ENCODE measurements at places on chromosomes 6 and 20. TPM values are rescaled to one million over a fixed set of nuclear protein-coding genes. Genes with fewer than 3 reads are reported as not detected.

DNA sequence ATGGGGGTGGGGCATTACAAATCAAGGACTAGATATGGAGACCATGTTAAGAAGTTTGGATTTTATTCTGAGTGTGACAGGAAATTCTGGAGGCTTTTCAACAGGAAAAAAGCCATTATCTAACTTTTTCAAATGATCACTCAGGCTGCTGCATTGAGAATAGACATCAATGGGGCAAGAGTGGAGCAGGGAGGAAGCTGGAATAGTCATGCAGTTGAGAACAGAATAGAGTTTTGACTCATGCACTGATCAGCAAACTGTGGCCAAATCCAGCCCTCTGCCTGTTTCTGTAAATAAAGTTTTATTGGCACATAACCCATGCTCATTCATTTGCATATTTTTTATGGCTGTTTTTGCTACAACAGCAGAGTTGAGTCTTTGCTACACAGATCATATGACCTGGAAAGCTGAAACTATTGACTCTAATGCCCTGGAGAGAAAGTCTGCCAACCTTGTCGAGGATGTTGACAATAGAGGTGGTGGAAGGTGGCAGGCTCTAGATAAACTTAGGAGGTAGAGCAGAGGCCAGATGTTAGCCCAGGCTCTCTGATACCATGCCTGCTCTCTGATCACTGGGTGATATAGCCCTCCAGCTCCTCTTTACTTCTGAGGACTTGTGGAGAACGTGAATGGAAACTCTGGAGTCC is 441.8 kb downstream of the PTPRT start:
- no peak for DNase-seq

CENPW gene
- total RNA-seq: 43.3 TPM

HRH3 gene
- total RNA-seq: not detected

C6orf52 gene
- 3.0 TPM for total RNA-seq

GRCh38 chr20:56778765-56779195 is 149.7 kb downstream of the TFAP2C start:
- DNase-seq: no peak

DNA sequence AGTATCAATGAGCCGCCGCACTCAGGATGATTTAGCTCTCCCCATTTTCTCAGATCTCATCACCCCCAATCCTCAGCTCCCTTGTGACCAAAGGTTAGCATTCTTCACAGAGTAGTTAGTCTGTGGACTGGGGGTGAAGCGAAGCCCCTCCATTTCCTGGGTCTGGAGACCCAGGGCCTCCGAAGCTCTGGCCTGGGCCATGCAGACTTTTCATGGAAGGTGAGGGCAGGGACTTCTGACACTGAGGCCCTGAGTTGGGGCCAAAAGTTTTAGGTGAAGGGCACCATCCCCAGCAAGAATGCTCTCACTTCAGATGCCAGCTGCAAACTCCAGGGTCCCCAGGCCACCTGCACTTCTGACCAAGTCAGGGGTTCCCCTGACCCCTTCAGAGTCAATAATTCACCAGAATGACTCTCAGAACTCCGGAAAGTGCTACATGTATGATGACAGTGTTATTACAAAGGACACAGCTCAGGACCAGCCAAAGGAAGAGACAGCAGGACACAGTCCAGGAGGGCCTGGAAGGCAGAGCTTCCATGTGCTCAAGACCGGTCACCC is 65.7 kb upstream of the DUSP22 start:
- no peak for DNase-seq

DNA sequence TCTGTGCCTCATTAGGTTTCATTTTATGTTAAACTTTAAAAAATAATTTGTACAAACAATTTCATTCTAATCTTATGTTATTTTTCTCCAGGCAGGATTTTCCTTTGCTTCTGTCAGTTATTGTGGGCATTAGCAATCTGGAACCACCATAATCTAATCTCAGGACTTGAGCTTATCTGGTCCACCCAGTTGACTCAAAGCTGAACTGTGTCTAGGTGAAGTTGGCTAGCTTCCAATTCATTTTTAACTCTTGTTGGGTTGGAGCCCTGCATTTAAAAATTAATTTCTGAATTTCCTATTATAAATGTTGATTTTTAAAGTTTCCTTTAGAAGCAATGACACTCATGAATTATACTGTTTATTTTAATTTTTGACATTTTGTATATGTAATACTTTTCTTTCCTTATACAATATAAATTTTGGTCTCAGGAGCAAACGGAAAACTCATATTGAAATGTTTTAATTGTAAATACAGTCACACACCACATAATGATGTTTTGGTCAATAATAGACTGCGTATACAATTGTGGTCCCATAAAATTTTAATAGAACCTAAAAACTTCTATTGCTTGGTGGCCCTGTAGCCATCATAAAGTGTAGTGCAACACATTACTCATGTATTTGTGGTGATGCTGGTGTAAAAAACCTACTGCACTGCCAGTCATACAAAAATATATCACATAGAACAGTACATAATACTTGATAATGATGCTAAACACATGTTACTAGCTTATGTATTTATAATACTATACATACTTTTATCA is 121.3 kb downstream of the CLVS2 start:
- no peak for DNase-seq

GRCh38 chr20:20212675-20213096 is 155.2 kb upstream of the INSM1 start:
- DNase-seq: no peak

MCCD1 gene
- not detected for total RNA-seq

DEFB132 gene
- total RNA-seq: not detected

VSTM2L gene
- total RNA-seq: not detected

DNA sequence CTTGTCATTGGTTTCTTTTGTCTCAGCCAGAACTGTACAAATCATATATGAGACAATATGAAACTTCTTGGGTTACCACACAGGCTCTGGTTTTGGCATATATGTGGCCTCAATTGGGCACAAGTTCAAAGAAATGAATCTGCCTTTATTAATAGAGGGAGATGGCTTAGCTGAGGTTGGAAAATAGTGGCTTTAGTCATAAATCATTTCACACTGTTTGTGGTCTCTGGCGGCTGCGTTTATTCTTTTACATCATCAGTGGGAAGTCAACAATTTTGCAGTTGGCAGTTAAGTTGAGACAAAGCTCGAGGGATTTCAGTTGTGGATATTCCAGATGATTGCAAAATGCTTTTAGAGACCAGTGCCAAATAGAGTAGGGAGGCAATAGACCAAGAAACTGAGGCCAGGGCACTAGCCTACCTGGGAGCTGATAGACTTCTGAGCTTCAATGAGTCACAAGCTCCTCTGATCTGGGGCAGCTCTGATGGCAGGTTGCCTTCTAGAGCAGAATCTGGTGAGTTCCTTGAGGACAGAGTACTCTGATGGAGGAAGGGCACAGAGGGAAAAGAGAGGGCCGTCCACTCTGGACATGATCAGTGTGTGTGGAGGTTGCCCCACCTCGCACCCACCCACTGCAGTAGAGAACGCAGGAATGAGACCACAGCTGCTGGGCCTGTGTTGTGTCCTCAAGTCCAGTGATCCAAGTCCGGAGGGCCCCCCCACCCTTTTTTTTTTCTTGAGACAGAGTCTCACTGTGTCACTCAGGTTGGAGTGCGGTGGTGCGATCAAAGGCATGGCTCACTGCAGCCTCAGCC is 73.5 kb downstream of the ARMC2 start:
- no peak for DNase-seq

DNA sequence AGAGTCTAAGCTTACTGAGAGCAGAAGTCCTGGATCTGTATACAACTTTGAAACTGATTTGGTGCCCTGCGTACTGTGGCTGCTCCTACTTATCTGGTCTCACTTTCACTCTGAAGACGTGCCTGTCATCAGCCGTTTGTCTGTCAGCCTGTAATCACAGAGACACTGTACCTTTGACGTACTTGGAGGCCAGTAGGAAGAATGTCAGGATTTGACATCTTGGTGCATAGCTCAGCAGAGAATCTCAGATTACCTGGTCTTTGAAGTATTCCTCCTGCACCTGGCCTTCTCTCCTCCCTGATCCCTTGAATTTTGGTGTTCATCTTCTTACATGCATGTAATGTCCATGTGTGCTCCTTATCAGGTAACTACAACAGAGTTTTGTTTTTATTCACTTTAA is 37.7 kb downstream of the DSE start:
- no peak for DNase-seq

REV3L gene
- 23.0 TPM for total RNA-seq

- no peak for DNase-seq
Observed at GRCh38 chr6:81938014-81938856, 185.8 kb upstream of the TENT5A start.

DNA sequence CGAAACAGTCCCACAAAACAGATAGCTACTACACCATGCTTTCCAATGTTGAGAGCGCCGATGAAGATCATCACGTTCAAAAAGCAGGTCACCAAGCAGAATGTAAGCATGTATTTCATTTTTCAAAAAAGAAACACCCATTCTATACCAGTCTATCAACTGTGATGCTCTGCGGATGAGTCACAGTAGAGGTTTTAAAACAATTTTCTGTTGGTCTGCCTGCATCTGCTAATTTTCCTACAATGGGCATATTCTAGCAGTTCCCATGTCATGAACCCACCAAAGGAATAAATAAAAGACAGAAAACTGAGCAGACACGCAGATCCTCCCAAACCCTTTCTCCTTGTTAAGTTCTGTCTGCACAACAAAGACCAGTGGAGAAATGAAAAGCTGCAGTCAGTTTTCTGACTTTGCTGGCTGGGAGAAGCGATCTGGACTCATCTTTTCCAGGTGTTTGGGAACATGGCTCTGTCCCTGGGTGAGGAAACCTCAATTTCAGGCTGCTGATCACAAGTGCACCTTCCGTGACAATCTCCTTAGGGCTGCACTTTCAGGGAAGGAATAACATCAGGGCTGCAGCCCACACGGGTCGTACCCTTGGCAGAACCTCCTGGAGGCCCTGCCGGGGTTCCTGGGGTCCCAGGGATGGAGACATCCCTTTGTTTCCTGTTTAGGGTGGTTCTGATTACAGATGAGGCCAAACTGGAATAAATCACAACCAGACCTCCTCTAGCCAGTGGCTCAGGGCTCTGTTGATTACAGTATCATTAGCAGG is 200.1 kb downstream of the BMP7 start:
- no peak for DNase-seq

GRCh38 chr6:121395736-121396135 is 39.7 kb upstream of the GJA1 start:
- DNase-seq: no peak

GRCh38 chr6:18096423-18096822 is 26.1 kb downstream of the NHLRC1 start:
- DNase-seq: no peak

C6orf118 gene
- not detected for total RNA-seq

DNA sequence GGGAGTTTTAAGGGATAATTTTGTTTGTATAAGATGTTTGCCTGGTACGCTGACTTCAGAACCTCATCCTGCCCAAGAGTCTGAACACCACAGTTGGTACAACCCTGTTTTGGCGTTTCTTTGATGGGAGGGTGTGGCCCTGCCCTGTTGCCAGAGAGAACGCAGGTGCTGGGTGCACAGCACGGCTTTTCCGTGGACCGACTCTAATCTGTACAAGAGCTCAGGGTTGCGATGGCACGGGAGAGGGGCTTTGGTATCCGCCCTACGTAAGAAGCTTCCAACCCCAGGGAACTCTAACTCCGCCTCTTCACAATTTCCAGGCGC is 1.3 kb downstream of the CYP24A1 start:
- no peak for DNase-seq

GRCh38 chr6:25486550-25486949 is 165.5 kb upstream of the SCGN start:
- no peak for DNase-seq

DNA sequence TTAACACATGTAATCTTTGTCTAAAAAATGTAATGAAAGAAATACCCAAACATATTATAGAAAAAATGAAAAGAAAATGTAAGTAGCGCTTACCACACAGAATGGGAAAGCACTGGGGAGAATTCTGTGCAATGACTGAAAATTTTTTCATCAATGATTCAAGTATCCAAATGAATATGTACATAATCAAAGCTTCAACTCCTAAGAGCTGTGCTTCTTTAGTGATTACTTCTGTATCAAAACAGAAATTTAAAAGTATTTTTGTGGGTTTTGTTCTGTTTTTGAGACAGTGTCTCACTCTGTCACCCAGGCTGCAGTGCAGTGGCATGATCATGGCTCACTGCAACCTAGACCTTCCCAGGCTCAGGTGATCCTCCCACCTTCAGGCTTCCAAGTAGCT is 13.7 kb downstream of the LMBRD1 start:
- DNase-seq: no peak

MMP24 gene
- 0.20 TPM for total RNA-seq

- no peak for DNase-seq
Observed at GRCh38 chr6:125791820-125792165, 1.0 kb downstream of the NCOA7 start.

- no peak for DNase-seq
Observed at GRCh38 chr20:31990641-31991338, 19.4 kb upstream of the CCM2L start.

- DNase-seq: no peak
Observed at GRCh38 chr20:46351357-46352058, 43.2 kb upstream of the CDH22 start.

NOX3 gene
- total RNA-seq: not detected

- DNase-seq: no peak
Observed at GRCh38 chr20:57048027-57048869, 218.2 kb downstream of the BMP7 start.

- DNase-seq: no peak
Observed at GRCh38 chr20:43408848-43409576, 48.7 kb upstream of the SRSF6 start.

DNA sequence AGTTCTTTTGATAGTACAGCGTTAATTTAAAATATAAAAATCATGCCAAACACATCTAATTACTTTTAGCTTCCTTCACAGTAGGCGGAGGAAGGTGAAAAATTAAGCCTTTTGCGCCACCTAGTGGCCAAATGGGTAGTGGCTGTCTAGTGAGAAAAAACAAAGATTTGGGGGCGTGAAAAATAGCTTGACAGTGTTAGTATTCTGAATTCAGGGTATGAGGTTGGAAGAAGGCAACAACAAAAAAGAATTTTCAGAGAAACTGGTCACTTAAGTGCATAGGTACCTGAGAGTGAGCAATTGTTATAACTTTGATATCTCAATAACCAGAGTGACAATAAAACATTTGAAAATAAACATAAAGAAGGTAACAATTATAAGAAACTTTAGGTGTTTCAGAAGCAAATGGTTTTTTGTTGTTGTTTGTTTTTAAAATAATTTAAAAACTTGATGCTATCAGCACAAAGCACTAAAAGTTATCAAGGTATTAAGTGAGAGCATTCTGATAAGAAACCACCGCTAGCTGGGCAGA is 14.3 kb downstream of the PSMB9 start:
- peak; percentile 81 for DNase-seq

DNA sequence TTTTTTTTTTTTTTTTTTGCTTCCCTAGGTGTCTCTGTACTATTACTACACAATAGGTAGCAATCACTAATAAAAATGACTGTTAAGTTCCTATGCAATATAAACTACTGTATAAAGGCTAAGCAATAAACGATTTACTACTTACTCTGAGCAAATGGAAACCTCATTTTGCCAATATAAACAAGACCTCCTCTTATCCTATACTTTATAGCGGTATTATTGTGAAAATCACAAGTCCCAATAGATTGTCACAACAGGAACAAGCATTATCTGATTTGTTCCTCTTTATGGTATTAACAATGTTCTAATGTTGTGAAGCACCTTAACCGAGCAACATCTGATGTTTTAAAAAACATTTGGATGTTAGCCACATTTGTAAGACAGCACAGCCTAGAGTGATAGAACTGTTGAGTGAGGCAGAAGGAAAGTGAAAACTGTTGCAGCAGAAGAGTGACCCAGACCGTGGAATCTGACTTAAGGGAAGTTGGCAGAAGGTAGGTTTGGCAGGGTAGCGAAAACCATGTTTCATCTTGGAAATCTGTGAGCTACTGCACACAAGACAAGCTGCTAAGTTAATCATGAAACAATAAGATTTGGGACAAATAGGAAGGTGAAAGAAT is 94.2 kb downstream of the MYLK4 start:
- no peak for DNase-seq

BMP7 gene
- total RNA-seq: not detected

COL11A2 gene
- total RNA-seq: 1.1 TPM
